Stimulated activated CD8-positive, alpha-beta memory T cell treated with anti-CD3 and anti-CD28 coated beads, Interleukin-7, amount 100 ng/mL, for 24 hours (primary cell): ENCODE measurements at places on chromosomes 6 and 20.

- no peak for DNase-seq
Observed at GRCh38 chr20:23143098-23143497, 57.0 kb upstream of the CD93 start.

- no peak for DNase-seq
Observed at GRCh38 chr6:37029249-37029971, 24.0 kb downstream of the FGD2 start.

DNA sequence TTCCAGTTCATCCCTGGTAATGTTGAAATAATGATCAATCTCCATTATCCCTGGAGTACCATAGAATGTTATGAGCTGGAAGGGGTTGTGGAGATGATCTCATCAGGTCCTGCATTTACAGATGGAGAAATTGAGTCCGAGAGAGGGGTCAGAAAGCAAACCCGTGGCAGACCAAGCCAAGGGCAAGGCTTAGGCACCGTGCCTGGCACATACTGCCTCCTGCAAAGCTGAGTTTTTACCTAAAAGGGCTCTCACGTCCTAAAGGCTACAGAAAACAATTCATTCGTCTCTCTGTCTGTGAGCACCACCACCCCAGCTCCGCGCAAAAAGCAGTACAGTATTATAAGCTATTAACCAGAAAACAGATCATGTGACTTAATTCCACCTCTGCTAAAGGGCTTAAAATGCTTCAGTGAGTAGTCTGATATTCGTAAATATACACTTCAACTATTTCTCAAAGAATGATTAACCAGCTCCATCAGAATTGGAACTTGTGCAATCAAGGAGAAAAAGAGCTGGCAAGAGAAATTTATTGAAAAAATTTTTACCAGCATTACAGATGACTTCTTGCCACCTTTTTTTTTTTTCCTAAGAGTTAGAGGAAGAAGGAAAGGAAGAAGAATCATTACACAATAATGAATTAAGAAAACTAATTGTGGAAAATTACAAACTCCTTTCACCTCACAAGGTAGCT, 3.4 kb upstream of the PARD6B start:
- DNase-seq = no peak

DNA sequence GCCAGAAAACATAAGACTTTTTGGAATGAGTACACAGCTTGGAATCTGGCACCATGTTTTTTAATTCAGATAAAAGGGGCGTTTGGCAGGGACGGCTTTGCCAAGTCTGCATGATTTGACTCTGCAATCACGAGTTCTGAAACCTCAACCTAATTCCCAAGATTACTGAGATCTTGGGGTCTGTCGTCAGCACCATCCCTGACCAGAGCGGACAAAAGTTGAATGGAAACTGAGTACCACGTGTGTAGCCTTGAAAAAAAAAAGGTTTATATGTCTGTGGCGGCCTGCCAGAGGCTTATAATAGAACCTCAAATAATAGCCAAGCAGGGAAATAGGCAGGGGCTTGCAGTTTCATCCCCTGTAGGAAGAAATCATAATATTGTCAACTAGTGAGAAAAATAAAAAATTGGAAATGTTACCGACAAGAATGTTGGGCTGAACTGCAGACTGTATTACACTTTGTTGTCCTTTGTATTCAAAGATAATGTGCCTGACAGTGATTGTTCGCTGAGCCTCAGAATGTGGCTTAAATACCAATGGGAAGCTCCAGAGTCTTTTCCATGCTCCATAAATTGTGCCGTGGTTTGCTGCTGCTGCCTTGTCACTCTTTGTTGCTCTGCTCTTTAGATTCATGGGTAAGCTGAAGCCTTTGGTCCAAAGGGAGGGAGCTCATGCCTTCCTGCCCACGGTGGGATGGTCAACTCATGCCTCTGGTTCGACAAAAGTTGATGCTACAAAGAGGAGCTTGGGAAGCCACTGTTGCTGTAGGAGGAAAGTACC, 118.8 kb upstream of the ARID1B start:
- DNase-seq = no peak

- no peak for DNase-seq
Observed at GRCh38 chr20:35306931-35307517, 14.8 kb upstream of the FAM83C start.

- no peak for DNase-seq
Observed at GRCh38 chr6:168403370-168404005, 37.5 kb upstream of the SMOC2 start.

DNA sequence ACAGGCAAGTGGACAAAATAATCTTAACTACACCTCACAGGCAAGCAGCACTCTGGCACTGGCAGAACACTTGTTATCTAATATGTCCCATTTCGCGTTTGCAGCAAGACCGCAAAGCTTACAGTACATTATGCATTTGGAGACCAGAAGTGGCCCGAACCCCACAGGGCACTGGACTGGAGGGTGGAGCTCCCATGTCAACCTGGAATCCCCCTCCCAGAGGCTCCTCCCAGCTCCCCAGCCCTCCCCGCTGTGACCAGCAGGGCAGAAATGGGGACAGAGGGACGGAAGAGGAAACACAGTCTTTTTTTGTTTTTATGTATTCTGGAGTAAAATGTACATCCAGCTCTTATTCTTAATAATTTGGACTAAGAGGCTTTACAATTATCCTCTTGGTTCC, 263.7 kb downstream of the SMOC2 start:
- no peak for DNase-seq

- DNase-seq = no peak
Observed at GRCh38 chr6:24329022-24329421, 28.8 kb downstream of the DCDC2 start.

- DNase-seq = no peak
Observed at GRCh38 chr20:52402514-52402913, 210.9 kb upstream of the ZFP64 start.

DNA sequence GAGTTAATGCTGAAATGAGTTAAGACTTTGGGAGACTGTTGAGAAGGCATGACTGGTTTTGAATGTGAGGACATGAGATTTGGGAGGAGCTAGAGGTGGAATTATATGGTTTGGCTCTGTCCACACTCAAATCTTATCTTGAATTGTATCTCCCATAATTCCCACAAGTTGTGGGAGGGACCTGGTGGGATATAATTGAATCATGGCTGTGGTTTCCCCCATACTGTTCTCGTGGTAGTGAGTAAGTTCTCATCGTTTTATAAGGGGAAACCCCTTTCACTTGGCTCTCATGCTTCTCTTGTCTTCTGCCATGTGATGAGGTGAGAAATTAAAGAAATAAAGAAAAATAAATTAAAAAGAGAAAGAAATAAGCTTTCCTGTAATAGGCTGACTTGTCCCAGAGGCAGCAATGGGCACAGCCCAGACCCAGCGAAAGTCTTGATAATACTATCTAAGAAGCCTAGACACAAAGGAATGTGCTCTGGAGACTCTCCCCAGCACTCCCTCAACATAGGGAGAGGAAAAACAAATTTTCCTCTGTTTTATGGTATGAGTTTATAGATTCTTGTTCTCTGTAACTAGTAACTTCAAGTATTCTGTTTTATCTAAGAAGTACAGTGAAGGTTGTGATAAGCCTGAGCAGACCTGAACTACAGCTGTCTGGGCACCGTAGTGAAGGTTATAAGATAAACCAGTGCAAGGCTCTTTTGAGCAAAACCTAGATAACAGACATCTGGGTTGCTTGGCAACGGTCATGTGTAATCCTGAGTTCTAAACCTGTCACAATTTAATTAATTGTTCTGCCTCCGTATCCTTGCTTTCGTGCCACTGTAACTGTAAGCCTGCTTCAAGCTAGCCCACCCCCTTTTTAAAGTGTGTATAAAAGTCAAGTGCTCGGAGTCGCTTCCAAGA, 88.9 kb upstream of the ECI2 start:
- no peak for DNase-seq

- DNase-seq = no peak
Observed at GRCh38 chr6:22737331-22737730, 168.0 kb downstream of the HDGFL1 start.

DNA sequence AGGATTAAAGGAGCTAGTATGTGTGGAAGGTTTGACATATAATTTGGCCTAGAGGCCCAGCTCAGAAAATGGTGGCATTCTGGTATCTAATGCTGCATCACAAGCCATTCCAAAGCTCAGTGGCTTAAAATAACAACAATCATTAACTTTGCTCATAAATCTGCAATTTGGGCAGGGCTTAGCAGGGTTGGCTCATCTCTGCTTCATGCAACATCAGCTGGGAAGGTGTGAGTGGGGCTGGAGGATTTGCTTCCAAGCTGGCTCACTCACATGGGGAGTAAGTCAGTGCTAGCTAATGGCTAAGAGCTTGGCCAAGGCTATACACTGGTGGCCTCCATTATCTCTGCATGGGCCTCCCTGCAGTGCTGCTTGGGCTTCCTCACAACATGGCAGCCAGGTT, 48.0 kb upstream of the STK35 start:
- DNase-seq = no peak

DNA sequence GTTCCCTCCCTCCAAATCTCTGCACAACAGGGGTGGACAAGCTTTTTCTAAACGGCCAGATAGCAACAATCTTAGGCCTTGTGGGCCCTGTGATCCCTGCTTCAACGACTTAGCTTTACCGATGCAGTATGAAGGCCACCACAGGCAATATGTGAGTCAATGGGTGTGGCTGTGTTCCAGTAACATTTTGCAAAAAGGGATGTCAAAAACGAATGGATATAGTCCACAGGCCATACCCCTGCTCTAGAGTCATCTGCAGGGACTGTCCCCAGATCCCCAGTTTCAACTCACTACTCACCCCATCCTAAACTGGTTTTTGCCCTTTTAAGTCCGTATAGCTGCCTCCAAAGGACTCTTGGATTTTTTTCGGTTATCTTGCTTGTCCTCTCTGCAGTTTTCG, 34.4 kb downstream of the ECT2L start:
- no peak for DNase-seq

GRCh38 chr20:40481337-40481736, 207.7 kb downstream of the MAFB start:
- DNase-seq = no peak

GRCh38 chr20:11230999-11231398, 557.2 kb upstream of the JAG1 start:
- DNase-seq = no peak
